ENCODE measurements at places on chromosomes 6 and 20. TPM values are rescaled to one million over a fixed set of nuclear protein-coding genes. Genes with fewer than 3 reads are reported as not detected.

The CCN5 gene
- polyA plus RNA-seq, result not detected

The NRSN2 gene
- polyA plus RNA-seq, result 1.1 TPM

The GPSM3 gene
- 103 TPM for polyA plus RNA-seq

The TULP4 gene
- 56.0 TPM for polyA plus RNA-seq

- no peak overlapping the region for H3K27ac ChIP-seq
- H3K27me3 ChIP-seq, result peaks cover 64% of the 10 kb centered on the region
- H3K36me3 ChIP-seq, result no peaks in the 10 kb centered on the region
- peaks cover 5% of the 10 kb centered on the region for H3K4me1 ChIP-seq
Measured at GRCh38 chr6:110173506-110174132, 5.9 kb downstream of the WASF1 start.

- H3K4me3 ChIP-seq, result no peak overlapping the region
- H3K36me3 ChIP-seq, result no peaks in the 10 kb centered on the region
- H3K27me3 ChIP-seq, result no peaks in the 10 kb centered on the region
- no peak for DNase-seq
- H3K4me1 ChIP-seq, result peaks cover 18% of the 10 kb centered on the region
- H3K27ac ChIP-seq, result no peak overlapping the region
Measured at GRCh38 chr20:62704341-62704948, 4.2 kb upstream of the NTSR1 start.

DNA sequence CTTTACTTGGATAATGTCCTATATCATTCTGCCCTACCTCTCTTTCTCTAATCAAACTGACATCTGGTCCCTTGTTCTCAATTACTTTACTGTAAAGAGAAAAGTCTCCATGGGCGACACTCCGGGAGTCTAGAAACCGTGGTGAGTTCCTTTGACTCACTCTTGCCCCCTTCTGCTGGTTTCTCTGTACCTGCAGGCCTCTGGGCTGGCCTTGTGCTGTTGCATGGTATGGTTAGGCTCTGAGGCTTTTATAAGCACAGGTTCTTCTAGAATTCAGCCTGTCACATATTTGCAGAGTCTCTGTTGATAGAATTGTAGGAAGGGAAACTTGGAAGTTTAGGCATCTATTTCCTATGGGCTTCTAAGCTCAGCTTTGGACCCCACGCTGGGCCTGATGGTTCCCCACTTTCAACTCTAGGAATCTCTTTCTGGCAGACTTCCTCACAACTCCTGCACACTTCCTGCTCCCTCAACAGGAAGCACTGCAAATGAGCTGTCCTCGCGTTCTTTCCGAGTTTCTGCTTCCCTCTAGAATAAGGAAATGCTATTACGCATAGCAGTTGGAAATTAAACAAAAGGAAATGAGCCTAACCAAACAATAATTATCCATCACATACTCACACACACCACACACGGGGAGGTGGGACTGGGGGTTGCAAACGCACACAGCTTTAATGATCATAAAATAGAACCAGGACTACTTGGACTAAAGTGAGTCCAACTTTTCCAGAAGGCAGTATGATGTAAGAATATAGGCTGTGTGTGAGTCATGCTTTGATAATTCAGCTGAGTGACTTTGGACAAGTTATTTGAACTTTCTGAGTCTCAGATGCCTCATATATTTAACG, 683.3 kb downstream of the QKI start:
- H3K4me1 ChIP-seq, result no peaks in the 10 kb centered on the region
- H3K27ac ChIP-seq, result no peak overlapping the region
- H3K36me3 ChIP-seq, result no peaks in the 10 kb centered on the region
- H3K27me3 ChIP-seq, result no peaks in the 10 kb centered on the region
